A549 treated with CORT108297 at 1 μM for 4 hours (cell line): ENCODE measurements at places on chromosomes 6 and 20. TPM values are rescaled to one million over a fixed set of nuclear protein-coding genes. Genes with fewer than 3 reads are reported as not detected.

The VPS16 gene
- total RNA-seq, result 23.5 to 36.6 TPM (median 32.9 TPM) in 5 replicates

The IL20RA gene
- 0.02 TPM in 1 of 5 replicates, not detected in the others for total RNA-seq

The STMND1 gene
- total RNA-seq, result not detected in 5 replicates

The DLL1 gene
- 0.12 to 0.26 TPM (median 0.20 TPM) in 5 replicates for total RNA-seq

The BHLHE23 gene
- not detected in 5 replicates for total RNA-seq

The ANGPT4 gene
- total RNA-seq, result 0.01 to 0.04 TPM (median 0.02 TPM) in 4 of 5 replicates, not detected in the other

The OLIG3 gene
- not detected in 5 replicates for total RNA-seq

The ADGRG6 gene
- 39.7 to 68.3 TPM (median 57.3 TPM) in 5 replicates for total RNA-seq

The GGTLC1 gene
- total RNA-seq, result not detected in 5 replicates

The GPANK1 gene
- total RNA-seq, result 10.8 to 12.2 TPM (median 11.7 TPM) in 5 replicates

The SLC35B3 gene
- 6.8 to 8.2 TPM (median 7.7 TPM) in 5 replicates for total RNA-seq

The FRK gene
- total RNA-seq, result 1.2 to 1.6 TPM (median 1.4 TPM) in 5 replicates

The SRXN1 gene
- total RNA-seq, result 245 to 298 TPM (median 257 TPM) in 5 replicates

The CPXM1 gene
- total RNA-seq, result 0.02 TPM in 1 of 5 replicates, not detected in the others

The PRL gene
- not detected in 5 replicates for total RNA-seq

The PNRC1 gene
- 19.0 to 29.5 TPM (median 27.4 TPM) in 5 replicates for total RNA-seq

The HLA-DPA1 gene
- total RNA-seq, result 0.05 to 0.22 TPM in 2 of 5 replicates, not detected in the others

The SPATS1 gene
- total RNA-seq, result not detected in 5 replicates

The BPIFB1 gene
- total RNA-seq, result 0.07 to 0.22 TPM (median 0.14 TPM) in 3 of 5 replicates, not detected in the others

The KIAA1755 gene
- total RNA-seq, result 0.06 to 0.19 TPM (median 0.13 TPM) in 5 replicates

The BNIP5 gene
- not detected in 5 replicates for total RNA-seq

The SUMO4 gene
- 0.11 TPM in 1 of 5 replicates, not detected in the others for total RNA-seq

The TMEM151B gene
- 0.02 to 0.06 TPM (median 0.04 TPM) in 4 of 5 replicates, not detected in the other for total RNA-seq

The NRSN1 gene
- total RNA-seq, result not detected in 5 replicates

The TMEM217 gene
- 0.54 to 1.3 TPM (median 0.75 TPM) in 5 replicates for total RNA-seq

The RAD21L1 gene
- 0.09 TPM in 1 of 5 replicates, not detected in the others for total RNA-seq

The DNAH8 gene
- not detected in 5 replicates for total RNA-seq

The TUBB2B gene
- total RNA-seq, result 13.0 to 14.6 TPM (median 13.4 TPM) in 5 replicates

The LY6G6F gene
- total RNA-seq, result not detected in 5 replicates

The CRISP2 gene
- total RNA-seq, result not detected in 5 replicates

The MRS2 gene
- 20.1 to 22.3 TPM (median 20.6 TPM) in 5 replicates for total RNA-seq

The ARID1B gene
- total RNA-seq, result 13.7 to 16.6 TPM (median 15.5 TPM) in 5 replicates

The OGFRL1 gene
- 4.8 to 7.7 TPM (median 5.8 TPM) in 5 replicates for total RNA-seq

The SGK1 gene
- total RNA-seq, result 38.2 to 62.7 TPM (median 43.0 TPM) in 5 replicates

The MARCKS gene
- 15.3 to 26.3 TPM (median 21.8 TPM) in 5 replicates for total RNA-seq

The BMP2 gene
- 0.43 to 0.69 TPM (median 0.55 TPM) in 5 replicates for total RNA-seq

The HLA-DOB gene
- total RNA-seq, result 0.12 to 0.35 TPM (median 0.18 TPM) in 5 replicates

The SAYSD1 gene
- 6.0 to 6.8 TPM (median 6.1 TPM) in 5 replicates for total RNA-seq

The RFX6 gene
- total RNA-seq, result 0.03 TPM in 1 of 5 replicates, not detected in the others

The ADTRP gene
- 0.27 to 0.53 TPM (median 0.36 TPM) in 5 replicates for total RNA-seq

The BCKDHB gene
- 4.8 to 6.8 TPM (median 5.4 TPM) in 5 replicates for total RNA-seq

The MLIP gene
- not detected in 5 replicates for total RNA-seq

The PXMP4 gene
- total RNA-seq, result 4.8 to 6.5 TPM (median 6.3 TPM) in 5 replicates

The BMP6 gene
- total RNA-seq, result 13.6 to 21.2 TPM (median 19.1 TPM) in 5 replicates

The CLVS2 gene
- 0.08 to 0.16 TPM (median 0.14 TPM) in 5 replicates for total RNA-seq

The OVOL2 gene
- total RNA-seq, result 0.07 to 0.42 TPM (median 0.18 TPM) in 5 replicates

The SLC25A27 gene
- 0.36 to 0.75 TPM (median 0.51 TPM) in 5 replicates for total RNA-seq

The ROS1 gene
- total RNA-seq, result 0.12 to 0.21 TPM (median 0.16 TPM) in 5 replicates

The KHDRBS2 gene
- not detected in 5 replicates for total RNA-seq

The RBPJL gene
- not detected in 5 replicates for total RNA-seq

The RAET1E gene
- total RNA-seq, result 2.2 to 3.7 TPM (median 2.6 TPM) in 5 replicates

The RAET1L gene
- 0.30 to 0.40 TPM (median 0.33 TPM) in 5 replicates for total RNA-seq

The PKHD1 gene
- not detected in 5 replicates for total RNA-seq

The TXLNB gene
- total RNA-seq, result not detected in 5 replicates

The HCRTR2 gene
- not detected in 5 replicates for total RNA-seq
